NCI-H526 (cell line): ENCODE measurements at places on chromosomes 6 and 20.
A peak's percentile ranks its signal among the peaks of the same experiment; 100 is the strongest.

DNA sequence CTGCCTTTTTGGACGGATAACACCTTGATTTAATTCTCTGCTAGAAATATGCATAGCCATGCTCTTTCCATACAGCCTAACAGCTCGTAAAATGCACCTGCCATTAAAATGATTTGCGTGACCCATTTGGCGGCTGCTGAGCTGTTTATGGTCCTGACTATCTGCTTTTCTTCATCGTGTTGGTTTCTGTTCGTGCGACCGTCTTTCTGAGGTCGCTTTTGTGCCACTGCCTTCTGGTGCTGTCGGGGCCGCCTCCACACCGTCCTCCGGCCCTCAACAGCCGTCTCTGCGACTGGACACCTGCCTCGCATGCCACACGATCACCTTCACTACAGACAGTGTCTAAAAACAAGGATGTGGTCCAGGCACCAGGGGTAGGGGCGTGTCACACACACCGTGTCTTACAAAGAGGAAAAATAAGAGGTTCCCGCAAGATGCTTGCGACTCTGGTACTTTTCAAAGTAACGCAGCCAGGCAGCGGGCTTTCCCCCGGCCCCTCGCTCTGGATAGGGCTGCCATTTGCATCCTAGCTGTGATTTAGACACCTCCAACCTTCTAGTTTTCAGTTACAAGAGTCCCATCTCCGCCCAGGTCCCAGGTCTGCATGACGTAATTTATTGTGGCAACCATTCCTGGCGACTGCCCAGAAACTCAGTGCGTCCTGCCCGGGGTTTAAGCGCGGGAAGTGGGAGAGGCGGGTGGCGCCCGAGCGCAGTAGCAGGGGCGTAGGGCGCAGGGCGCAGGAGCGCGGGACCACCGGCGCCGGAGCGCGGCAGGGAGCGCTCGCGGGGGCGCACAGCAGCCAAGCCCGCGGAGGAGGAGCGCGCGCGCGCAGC lies at the start of gene STMND1:
TSS of gene STMND1 (plus strand) at position 629 of the 836 bp plus-strand sequence. CDS start 208 bp downstream, outside the sequence.
- peak; percentile 56 for DNase-seq

- DNase-seq: no peak
Observed at GRCh38 chr6:126701676-126702560, 362.0 kb downstream of the CENPW start.

DNA sequence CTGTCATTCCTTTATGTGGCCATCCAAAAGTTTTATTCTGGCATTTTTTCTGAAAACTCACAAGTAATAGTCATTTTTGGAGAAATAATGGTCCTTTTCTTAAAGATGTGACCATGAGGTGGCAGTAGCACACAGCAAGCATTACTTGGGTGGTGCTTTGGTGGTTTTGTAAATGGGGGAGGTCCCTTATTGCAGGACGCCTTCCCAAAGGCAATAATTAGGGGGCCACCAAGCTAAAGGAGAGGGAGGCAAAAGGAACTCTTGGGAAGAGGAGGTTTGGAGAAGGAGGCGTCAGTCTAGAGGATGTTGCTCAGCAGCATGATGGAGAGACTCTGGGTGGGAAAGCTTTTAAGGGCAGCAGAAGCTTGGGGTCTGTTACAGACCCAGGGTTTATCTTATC lies 422.6 kb upstream of the MMS22L start:
- no peak for DNase-seq

DNA sequence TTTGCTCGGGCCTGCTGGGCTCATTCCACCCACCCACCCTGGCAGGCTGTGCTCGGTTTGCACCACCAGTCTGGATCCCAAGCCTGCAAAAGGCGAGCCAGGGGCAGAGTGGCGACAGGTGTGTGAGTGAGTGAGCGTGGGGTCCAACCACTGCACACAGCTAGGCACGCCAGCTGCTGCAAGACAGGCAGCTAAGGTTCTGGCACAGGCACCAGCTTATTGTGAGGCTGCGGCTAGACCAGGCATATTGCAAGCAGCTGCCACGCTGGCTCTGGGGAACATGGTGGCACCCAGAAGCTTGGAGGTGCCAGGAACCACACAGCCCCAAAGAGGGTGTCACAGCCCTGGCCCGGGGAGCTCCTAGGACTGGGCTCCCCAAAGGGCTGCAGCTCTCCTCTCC lies 205.1 kb downstream of the ANKRD60 start:
- DNase-seq: no peak

DNA sequence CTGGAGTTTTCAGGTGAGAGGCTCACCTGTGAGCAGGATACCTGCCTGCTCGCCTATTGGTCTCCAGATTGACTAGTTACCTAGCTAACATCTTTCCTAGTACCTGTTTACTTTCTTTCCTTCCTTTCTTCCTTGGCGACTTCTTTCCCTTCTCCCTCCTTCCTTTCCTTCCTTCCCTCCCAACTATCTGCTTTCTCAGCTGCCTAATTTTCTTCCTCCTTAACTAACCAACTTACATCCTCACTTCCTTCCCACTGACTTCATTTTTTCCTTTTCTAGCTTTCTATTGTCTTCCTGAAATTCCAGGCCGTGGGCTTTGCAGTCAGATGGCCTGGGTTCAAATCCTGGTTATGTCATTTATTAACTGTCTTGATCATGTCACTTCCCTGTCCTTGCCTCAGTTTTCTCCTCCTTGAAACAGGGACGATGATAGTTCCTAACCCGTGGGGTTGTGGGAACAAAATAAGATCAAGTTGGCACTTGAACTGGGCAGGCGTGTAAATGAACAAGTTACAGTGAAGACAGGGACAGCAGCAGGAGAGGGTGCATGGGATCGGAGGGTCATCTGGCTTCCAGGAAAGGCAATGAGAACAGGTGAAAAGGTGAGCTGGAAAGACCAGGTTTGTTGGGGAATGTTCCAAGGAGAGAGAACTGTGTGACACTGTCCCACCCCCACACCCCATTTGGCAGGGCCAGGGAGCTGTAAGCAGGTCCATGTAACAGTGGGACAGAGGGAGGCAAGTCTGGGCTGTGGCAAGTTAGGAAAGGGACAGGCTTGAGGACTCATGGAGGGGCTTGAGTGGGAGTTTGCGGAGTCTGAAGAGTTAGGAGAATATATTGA lies 540 bp downstream of the SGK2 start:
- no peak for DNase-seq

GRCh38 chr6:4916954-4917561 lies 86.8 kb downstream of the RPP40 start:
- DNase-seq: no peak

GRCh38 chr6:129525055-129525454 lies 184.9 kb downstream of the ARHGAP18 start:
- DNase-seq: no peak

- no peak for DNase-seq
Observed at GRCh38 chr20:25535762-25536161, 49.6 kb downstream of the NINL start.

DNA sequence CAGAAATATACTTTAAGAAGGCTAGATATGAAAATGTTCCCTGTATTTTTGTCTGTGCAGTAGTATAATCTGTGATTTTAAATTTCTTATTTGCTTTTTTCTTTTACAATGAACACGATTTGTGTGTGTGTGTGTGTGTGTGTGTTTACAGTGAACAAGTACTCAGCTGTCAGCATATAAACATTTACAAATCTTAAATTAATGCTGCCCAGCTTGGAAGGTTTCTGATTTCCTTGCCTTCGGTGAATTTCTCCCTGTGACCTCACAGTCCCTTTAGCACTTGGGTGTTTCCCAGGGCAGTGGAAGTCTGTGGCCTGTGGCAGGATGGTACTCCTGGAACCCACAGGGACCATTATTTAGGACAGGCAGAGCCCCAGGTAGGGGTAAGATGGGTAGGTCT lies 37.6 kb downstream of the TXLNB start:
- no peak for DNase-seq

GRCh38 chr6:37429352-37429750 lies 3.7 kb upstream of the CMTR1 start:
- no peak for DNase-seq

GRCh38 chr20:44938637-44939036 lies 21.6 kb downstream of the TOMM34 start:
- DNase-seq: no peak

DNA sequence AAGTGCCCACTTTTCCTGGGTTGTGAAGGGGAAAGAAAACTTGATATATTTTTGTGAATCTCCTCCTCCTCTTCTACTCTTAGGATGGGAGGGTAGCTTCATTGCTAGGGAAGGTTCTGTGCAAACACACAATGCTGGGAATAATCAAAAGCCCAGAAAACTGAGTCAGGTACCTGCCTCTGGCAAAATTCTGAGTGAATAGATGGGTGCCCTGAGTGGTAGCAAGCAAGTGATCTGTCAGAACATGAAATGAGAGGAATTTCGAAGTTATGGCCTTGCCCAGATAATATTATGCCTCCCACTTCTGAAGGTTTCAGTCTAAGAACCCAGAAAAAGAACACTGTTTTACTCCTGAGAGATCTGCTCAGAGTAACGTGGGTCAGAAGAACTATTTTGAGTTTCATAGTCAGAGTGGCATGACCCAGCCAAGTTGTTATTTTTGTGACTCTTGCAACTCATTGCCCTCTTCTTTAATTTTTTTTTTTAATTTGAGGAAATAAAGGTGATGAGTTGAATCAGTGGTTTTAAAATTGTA lies 158.3 kb downstream of the BMP2 start:
- no peak for DNase-seq

GRCh38 chr20:45109634-45110033 lies 5.3 kb downstream of the WFDC5 start:
- DNase-seq: no peak

DNA sequence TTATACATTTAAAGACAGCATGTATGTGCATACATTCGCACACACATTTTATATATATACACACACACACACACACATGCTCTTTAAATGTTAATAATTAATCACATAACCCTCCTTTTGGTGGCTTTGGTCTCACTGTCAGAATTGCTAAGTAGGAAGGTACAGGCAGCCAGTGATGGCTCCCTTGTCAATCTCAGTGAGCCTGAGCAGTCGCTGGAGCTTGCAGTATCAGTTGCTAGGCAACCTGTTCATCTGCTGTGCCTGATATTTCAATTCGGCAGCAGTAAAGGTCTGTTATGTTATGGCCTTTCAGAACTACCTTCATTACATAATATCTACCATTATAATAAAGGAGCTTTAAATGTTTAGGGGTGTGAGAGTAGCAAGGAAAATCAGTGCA lies 374.3 kb downstream of the LMBRD1 start:
- DNase-seq: peak; percentile 25

DNA sequence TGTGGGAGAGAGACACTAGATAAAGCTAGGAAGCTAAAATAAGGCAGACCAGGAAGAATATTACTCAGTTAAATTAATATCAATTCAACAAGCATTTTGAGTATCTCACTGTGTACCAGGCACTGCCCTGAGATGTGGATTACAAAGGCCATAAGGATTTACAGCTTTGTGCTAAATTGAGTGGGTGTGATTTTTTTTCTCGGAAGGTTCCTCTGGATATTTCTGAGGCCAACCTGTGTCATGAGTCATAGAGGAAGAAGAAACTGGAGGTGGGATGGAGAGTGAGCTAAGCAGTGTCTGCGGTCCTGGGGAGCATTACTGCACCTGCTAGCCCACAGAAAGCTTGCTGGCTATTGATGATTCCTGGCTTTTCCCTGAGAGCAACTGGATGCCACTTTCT lies 135.2 kb downstream of the RFPL4B start:
- no peak for DNase-seq

DNA sequence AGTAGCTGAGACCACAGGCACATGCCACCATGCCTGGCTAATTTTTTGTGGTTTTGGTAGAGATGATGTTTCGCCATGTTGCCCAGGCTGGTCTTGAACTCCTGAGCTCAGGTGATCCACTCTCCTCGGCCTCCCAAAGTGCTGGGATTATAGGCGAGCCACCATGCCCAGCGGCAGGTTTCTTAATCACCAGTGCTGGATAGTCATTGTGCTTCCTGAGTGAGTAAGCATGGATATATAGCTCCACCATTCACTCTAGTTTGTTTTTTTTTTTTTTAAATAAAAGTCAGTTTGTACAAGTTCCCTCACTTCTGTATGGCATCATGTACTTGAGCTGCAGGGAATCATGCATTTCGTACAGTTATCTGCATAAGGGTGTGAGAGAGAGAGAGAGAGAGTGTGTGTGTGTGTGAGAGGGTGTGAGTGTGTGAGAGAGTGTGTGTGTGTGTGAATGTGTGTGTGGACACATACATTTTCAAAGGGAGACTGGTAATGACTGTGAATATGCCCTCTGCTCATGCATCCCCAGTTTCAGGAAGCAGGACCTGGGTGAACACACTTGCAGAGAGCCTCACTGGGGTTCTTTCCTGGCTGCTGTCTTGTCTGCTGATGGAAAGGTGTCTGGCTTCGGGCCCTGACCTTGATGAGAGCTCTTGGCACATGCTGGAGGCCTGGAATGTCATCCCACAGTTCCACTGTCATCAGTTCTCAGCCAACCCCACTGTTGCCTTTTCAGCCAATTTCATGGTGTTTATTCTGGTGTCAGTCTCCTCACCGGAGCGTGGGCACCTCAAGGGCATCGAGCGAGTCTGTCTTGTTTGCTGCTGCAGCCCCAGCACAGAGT lies 65.0 kb upstream of the XRN2 start:
- no peak for DNase-seq

- peak; percentile 39 for DNase-seq
Observed at GRCh38 chr6:12769556-12770256, 53.1 kb downstream of the PHACTR1 start.

- DNase-seq: no peak
Observed at GRCh38 chr20:62725596-62726268, 17.1 kb downstream of the NTSR1 start.

- DNase-seq: no peak
Observed at GRCh38 chr20:7702141-7702540, 238.1 kb downstream of the HAO1 start.

GRCh38 chr6:56668158-56668557 lies 25.5 kb upstream of the DST start:
- DNase-seq: no peak

DNA sequence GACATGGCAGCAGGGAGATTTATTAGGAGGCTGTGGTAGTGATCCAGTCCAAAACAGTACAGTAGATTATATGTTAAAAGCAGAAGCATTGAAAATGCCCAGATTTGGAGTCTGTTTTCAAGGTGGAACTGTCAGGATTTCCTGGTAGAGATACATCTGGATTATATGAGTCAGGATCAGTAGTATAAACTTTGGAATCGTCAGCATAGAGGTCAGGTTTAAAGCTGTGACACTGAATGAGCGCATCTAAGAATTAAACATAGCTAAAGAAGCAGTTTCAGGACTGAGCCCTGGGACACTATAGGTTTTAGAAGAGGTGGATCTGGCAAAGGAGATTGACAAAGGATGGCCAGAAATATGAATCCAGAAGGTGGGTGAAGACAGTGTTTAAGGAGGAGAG lies 60.4 kb downstream of the RNF144B start:
- DNase-seq: no peak

GRCh38 chr6:47264775-47265184 lies 44.9 kb downstream of the TNFRSF21 start:
- DNase-seq: no peak

DNA sequence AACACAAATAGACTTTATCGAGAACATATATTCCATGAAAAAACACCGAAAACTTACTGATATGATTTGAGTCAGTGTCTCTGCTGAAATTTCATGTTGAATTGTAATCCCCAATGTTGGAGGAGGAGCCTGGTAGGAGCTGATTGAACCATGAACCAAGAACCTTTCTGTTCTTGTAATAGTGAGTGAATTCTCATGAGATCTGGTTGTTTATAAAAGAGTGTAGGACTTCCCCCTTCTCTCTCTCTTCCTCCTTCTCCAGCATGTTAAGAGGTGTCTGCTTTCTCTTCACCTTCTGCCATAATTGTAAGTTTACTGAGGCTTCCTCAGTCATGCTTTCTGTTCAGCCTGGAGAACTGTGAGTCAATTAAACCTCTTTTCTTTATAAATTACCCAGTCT lies 1289.3 kb upstream of the CITED2 start:
- no peak for DNase-seq

GRCh38 chr6:33289784-33290315 lies 449 bp downstream of the PFDN6 start:
- DNase-seq: no peak
